A549 treated with dexamethasone at 1 μM for 4 hours (cell line): ENCODE measurements at places on chromosomes 16 and 17. TPM values are rescaled to one million over a fixed set of nuclear protein-coding genes. Genes with fewer than 3 reads are reported as not detected.

The UTS2R gene
- 0.06 TPM in 2 of 5 replicates, not detected in the others for total RNA-seq

The SECTM1 gene
- total RNA-seq: 1.3 to 2.5 TPM (median 2.3 TPM) in 5 replicates

The FBXW10B gene
- 2.0 to 3.7 TPM (median 3.4 TPM) in 5 replicates for total RNA-seq

The TEX14 gene
- total RNA-seq: 0.11 to 0.49 TPM (median 0.28 TPM) in 5 replicates

The CD300LB gene
- total RNA-seq: 0.03 to 0.09 TPM (median 0.07 TPM) in 5 replicates

The CHD9NB gene
- 0.63 to 1.3 TPM (median 0.99 TPM) in 5 replicates for total RNA-seq

The ZP2 gene
- total RNA-seq: not detected in 5 replicates

The SDK2 gene
- 1.1 to 2.4 TPM (median 1.9 TPM) in 5 replicates for total RNA-seq

The TERB1 gene
- total RNA-seq: 0.05 to 0.08 TPM (median 0.07 TPM) in 3 of 5 replicates, not detected in the others

The FLII gene
- total RNA-seq: 223 to 289 TPM (median 266 TPM) in 5 replicates

The PIRT gene
- not detected in 5 replicates for total RNA-seq

The DDX5 gene
- total RNA-seq: 668 to 936 TPM (median 713 TPM) in 5 replicates

The TBC1D3C gene
- total RNA-seq: not detected in 5 replicates

The TMEM88 gene
- 0.16 to 1.2 TPM (median 0.64 TPM) in 5 replicates for total RNA-seq

The FASN gene
- total RNA-seq: 86.5 to 156 TPM (median 150 TPM) in 5 replicates

The HID1 gene
- 15.4 to 22.7 TPM (median 20.5 TPM) in 5 replicates for total RNA-seq

The ZDHHC1 gene
- 4.6 to 7.4 TPM (median 5.5 TPM) in 5 replicates for total RNA-seq

The OTOP2 gene
- total RNA-seq: 0.04 to 0.09 TPM (median 0.06 TPM) in 4 of 5 replicates, not detected in the other

The MT4 gene
- total RNA-seq: not detected in 5 replicates

The PIMREG gene
- 38.2 to 48.3 TPM (median 42.4 TPM) in 5 replicates for total RNA-seq

The ITGB3 gene
- 2.9 to 5.5 TPM (median 4.7 TPM) in 5 replicates for total RNA-seq

The TMED6 gene
- 0.08 TPM in 1 of 5 replicates, not detected in the others for total RNA-seq

The ASPHD1 gene
- total RNA-seq: 15.9 to 21.5 TPM (median 20.0 TPM) in 5 replicates

The HSPB9 gene
- total RNA-seq: not detected in 5 replicates

The PDE6G gene
- total RNA-seq: 1.5 to 3.6 TPM (median 2.2 TPM) in 5 replicates

The HYDIN gene
- total RNA-seq: 0.21 to 0.53 TPM (median 0.37 TPM) in 5 replicates

The GPR139 gene
- total RNA-seq: not detected in 5 replicates

The TXNL4B gene
- 14.8 to 20.1 TPM (median 19.0 TPM) in 5 replicates for total RNA-seq

The TRIM25 gene
- total RNA-seq: 52.3 to 67.3 TPM (median 59.2 TPM) in 5 replicates

The TMEM235 gene
- not detected in 5 replicates for total RNA-seq

The CCDC137 gene
- 56.0 to 72.5 TPM (median 62.3 TPM) in 5 replicates for total RNA-seq

The NUTF2 gene
- 240 to 275 TPM (median 248 TPM) in 5 replicates for total RNA-seq

The UBALD2 gene
- total RNA-seq: 99.9 to 203 TPM (median 190 TPM) in 5 replicates

The ADGRG1 gene
- 130 to 241 TPM (median 206 TPM) in 5 replicates for total RNA-seq

The PRDM7 gene
- total RNA-seq: not detected in 5 replicates

The CCDC200 gene
- 0.14 TPM in 1 of 5 replicates, not detected in the others for total RNA-seq

The TMEM114 gene
- not detected in 5 replicates for total RNA-seq

The KRTAP4-3 gene
- not detected in 5 replicates for total RNA-seq

The CMTM2 gene
- not detected in 5 replicates for total RNA-seq

The FAM171A2 gene
- 2.3 to 4.2 TPM (median 3.4 TPM) in 5 replicates for total RNA-seq
